Activated CD8-positive, alpha-beta memory T cell treated with anti-CD3 and anti-CD28 coated beads, Interleukin-2, amount 50 U/mL, for 4 hours (primary cell): ENCODE measurements at places on chromosomes 4 and X.

GRCh38 chr4:6716958-6717655, 1.1 kb downstream of the BLOC1S4 start:
- DNase-seq, result no peak

- DNase-seq, result no peak
Measured at GRCh38 chr4:138911909-138912703, 103.5 kb upstream of the NOCT start.

GRCh38 chr4:76188557-76188956, 25.1 kb downstream of the SCARB2 start:
- DNase-seq, result no peak

DNA sequence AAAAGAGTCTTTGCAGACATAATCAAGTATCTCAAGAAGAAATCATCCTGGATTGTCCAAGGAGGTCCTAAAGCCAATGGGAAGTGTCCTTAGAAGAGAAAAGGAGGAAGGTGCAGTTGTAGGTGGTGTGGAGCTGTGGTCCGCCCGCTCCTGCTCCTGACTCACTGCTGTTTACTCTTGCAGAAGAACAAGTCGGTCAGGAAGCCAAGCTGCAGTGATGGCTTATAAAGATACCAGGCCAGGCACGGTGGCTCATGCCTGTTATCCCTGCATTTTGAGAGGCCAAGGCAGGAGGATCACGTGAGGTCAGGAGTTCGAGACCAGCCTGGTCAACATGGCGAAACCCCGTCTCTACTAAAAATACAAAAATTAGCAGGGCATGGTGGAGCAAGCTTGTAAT, 66.4 kb upstream of the ATP6AP2 start:
- no peak for DNase-seq

GRCh38 chrX:31500921-31501320, 429.1 kb upstream of the FTHL17 start:
- no peak for DNase-seq

DNA sequence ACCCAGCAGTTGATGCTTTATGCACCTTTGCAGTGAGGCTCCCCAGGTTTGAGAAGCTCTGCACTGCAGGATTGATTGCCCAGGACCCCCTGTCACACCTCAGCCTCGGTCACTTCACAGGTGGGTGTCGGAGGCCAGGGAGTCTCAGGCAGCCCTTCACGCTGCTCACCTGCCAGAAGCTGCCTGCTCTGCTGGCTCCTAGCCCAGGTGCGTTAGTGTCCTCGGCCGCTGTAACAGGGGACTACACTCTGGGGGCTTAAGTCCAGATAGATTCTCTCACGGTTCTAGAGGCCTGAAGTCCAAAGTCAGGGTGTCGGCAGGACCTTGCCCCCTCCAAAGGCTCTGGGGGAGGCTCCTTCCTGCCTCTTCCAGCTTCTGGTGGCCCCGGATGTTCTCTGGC, 79.9 kb downstream of the CPZ start:
- DNase-seq, result no peak

DNA sequence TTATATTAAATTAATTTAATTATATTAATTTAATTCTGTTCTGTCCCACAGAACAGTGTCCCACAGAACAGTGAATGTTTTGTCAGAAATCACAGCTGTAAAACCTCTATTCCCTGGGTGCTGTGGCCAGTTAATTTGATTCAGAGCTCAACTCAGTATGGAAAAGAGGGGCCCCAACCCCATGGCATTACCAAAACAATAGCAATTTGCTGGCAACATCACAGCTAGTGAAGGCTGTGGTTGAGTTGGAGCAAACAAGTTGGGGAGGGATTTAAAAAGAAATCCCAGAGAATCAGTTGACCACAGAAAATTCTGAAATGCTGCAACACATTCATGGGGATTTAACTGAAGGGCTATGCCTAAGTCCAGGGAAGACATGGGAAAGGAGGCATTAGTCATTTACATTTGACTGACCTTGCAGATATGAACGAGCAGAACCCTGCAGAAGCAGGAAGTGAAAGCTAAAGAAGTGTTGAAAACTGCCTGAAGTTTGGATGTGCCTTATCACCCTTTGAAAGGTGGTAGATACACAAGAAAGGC, 30.1 kb downstream of the PDHA2 start:
- DNase-seq, result no peak

DNA sequence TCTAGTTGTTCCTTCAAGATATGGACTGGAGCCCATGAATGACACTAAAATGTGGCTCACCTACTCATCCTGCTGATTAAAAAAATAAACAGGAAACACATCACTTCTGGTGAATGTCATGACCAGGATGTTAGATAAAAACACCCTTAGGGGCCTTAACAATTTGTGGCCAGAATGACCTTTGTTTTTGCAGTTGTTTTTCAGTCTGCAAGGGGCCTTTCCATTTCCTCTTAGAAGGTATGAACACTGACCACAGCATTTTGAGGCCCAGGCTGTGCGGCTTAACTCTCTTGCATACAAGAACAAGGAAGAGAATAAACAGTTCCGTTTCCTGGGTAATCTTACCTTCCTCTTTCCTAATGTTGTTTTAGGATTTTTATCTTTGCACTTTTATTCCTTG, 113.2 kb downstream of the IL1RAPL2 start:
- DNase-seq, result no peak

GRCh38 chr4:1746265-1746691, 25.0 kb downstream of the TACC3 start:
- DNase-seq, result peak; percentile 79

DNA sequence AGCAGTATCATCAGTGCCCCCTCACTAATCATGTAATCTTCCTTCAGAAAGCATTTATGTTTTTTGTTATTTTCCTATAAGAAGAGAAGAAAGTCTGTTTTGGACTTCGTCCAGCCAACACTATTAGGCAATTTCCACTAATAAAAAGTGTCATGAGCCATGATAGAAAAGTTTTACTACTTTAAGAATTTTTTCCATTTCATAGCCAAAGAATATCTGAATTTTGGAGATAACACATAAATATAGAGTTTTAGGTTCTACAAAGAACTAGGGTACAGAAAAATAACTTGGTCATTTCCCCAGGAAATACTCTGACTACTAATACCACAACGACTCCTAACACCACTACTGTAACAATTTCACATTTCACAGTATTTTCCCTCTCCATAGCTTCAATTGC, 41.8 kb upstream of the VEGFC start:
- DNase-seq, result no peak

DNA sequence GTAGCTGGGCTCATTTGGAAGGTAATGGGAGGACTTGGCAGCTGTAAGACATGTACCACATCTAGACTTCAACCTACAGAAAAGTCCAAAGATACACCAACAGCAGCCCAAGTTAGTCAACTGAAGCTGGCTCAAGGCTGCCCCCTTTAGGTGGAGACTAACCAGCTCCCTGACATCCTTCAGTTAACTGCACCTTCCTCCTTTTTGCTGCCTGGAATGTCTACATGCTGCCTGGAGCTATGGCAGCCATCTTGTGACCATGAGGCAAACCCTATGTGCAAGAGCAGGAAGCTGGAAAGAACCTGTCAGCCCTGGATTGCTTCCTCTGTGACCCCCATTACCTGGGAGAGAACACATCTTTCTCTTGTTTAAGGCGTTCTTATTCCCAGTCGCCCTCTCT, 25.8 kb downstream of the ARSD start:
- no peak for DNase-seq

DNA sequence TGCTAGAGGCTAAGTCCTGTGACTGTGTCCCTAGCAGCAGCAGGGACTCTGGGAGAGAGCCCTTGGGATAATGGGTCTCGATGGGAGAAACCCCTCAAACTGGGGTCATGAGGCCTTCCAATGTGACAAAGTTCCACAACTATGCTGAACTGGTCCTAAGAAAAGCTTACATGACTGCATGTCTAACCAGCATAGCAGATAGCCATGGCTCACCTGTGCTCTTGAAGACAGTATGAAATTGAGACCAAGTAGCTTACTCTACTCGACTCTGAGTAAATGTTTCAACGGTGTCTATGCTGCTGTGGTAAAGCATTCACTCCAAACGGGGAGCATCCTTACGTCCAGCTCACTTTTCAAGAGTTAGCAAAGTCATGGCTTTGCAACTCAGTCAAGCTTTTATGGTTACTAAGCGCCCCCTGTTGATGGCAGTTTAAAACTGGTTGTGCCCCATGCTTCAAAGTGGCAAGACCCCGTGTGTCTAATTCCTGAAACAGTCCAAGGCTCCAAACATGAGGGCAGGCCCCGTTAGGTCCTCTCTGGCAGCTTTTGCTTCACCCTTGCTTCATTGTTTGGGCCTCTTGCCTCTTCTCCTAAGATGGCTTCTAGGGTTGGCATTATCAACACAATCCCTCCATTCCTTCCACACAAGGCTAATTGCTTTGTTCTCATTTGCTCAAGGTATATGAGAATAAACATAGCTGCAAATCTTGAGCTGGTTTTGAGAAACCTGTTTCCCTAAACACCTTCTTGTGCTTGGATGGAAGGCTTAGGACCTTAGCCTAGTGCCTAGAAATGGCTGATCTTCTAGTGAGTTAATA, 46.6 kb downstream of the CCNG2 start:
- peak; percentile 65 for DNase-seq

DNA sequence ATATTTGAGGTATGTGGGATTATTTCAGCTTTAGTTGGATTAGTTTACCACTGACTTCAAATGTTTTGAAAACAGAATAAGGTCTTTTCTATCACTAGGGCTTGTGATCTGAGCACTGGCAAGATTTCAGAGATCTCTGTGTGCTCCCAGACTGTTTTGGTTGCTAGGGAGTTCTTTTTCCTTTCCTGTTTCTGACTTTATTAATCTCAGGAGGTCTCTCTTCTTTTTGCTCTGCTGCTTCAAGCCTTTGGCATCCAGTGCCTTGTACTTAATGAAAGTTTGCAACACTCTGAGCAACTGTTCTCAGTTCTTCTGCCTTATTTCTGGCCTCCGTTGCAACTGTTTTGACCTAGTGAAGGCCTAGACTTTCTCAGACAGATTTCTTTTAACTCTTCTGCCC, 32.1 kb upstream of the PAQR3 start:
- DNase-seq, result no peak

DNA sequence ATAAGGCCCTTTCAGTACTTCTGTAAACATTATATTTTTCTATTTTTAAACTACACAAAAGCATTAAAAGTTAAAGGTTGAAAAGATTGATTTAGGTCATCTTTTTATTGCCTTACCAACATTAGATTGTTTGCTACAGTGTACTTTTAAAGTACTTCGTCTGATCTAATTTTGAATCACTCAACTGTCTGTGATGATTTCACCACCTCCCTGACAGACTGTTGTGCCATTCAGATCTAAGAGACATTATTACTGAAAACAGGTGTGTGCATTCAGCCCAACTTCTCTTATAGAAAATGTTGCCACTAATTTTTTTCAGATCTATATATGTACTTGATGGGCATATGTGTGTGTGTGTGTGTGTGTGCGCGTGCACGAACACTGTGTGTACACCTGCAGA, 39.3 kb downstream of the GASK1B start:
- DNase-seq, result no peak

DNA sequence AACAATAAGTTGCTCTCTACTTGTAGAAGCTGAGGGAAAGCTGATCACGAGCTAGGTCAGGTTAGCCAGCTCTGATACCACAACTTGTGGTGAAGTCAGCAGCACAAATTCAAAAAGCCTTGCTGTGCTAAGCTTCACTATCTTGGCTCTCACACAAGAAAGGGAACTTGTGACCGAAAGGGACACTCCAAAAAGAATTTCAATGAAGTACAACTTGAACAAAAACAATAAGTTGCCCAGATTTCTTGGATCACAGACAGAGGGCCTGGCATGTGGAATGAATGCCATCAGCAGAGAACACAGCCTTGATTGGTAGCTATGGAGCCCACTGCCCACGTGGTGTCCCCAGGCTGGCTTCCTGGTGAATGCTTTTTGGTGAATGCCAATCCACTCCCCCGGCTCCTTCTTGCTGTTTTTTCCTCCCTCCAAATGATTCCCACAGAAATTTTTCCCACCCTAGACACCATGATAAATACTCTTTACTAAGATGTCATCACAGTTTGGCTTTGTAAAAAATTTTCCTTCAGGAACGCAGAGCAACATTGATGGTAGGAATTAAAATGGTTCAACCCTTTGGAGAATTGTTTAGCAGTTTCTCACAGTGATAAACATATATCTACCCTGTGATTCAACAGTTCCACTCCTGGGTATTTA, 82.6 kb downstream of the ANXA3 start:
- no peak for DNase-seq

- DNase-seq, result no peak
Measured at GRCh38 chrX:87805829-87806490, 288.4 kb downstream of the KLHL4 start.

DNA sequence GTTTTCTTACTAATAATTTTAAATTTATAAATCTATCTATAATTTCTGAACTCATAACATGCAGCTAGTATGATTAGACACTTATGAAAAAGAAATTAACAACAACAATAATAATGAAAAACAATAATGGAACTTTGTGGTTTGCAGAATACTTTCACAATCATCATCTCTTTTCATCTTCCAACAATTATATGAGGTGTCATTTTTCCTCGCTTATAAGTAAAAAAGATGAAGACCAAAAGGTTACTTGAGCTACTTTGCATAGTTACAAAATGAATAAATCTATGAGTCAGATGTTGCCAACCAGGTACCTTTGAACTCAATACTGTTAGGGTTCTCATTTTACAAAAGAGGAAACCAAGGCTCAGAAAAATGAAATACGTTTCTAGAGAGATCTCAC, 98.5 kb upstream of the ELOVL6 start:
- DNase-seq, result no peak

DNA sequence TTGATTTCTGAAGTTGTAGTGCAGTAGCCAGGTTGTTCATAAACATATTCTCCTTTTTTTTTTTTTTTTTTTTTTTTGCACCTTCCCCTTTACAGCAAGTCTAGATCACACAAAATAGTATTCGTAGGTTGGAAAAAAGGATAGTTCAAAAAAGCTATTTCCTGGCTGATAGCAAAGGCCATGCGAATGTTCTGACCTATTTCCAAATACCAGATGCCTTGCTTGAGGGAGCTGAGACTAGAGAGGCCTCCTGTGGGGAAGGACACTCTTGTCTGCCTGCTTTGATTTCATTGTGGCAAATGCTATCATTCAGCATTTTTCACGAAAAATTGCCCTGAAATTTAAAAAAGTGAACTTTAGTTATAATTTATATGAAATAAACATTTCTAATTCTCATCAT, 111.4 kb downstream of the MAD2L1 start:
- no peak for DNase-seq

DNA sequence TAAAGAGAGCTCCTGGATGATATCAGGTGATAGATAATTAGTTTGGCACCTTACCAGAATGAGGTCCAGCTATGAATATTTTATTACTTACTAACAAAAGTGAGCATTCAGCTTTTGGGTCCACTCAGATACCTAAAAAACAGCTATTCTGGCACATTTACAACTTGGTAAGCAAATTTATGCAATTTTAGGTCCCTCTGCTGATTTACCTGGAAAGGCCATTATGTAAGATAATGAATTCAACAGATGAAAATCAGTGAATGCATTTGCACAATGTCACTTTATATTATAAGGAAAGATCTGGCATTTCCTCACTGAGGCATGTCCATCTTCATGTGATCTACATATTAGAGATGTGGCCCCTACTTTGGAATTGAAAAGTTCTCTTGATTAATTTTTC, 517.0 kb downstream of the SPRY1 start:
- no peak for DNase-seq

- DNase-seq, result no peak
Measured at GRCh38 chr4:107896158-107896645, 35.1 kb upstream of the CYP2U1 start.

- no peak for DNase-seq
Measured at GRCh38 chr4:187426511-187426910, 569.1 kb upstream of the ZFP42 start.

GRCh38 chr4:80307774-80308465, 27.6 kb upstream of the CFAP299 start:
- no peak for DNase-seq
